Suppressor macrophage (primary cell): ENCODE measurements at places on chromosomes 7 and 10.

- DNase-seq, result no peak
Measured at GRCh38 chr7:6205971-6206660, 66.3 kb downstream of the CYTH3 start.

- DNase-seq, result no peak
Measured at GRCh38 chr7:39379416-39379815, 186.8 kb upstream of the YAE1 start.

DNA sequence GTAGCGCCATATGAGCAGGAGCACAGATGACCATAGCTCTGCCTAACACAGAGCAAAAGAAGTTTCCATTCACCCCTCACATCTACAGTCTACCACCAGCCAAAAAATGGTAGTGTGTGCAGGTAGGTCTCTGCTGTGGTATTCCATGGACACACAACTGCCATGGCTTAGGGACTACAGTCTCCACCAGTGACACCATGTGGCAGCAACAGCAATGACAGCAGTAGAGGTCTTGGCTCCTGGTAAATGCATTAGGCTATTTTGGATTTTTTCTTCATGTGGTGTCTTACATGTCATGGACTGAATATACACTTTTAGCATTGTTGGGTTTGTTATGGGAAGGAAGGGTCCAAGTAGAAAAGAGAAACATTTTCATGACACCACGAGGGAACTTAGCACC lies 70.1 kb upstream of the CABCOCO1 start:
- DNase-seq, result peak; percentile 47

DNA sequence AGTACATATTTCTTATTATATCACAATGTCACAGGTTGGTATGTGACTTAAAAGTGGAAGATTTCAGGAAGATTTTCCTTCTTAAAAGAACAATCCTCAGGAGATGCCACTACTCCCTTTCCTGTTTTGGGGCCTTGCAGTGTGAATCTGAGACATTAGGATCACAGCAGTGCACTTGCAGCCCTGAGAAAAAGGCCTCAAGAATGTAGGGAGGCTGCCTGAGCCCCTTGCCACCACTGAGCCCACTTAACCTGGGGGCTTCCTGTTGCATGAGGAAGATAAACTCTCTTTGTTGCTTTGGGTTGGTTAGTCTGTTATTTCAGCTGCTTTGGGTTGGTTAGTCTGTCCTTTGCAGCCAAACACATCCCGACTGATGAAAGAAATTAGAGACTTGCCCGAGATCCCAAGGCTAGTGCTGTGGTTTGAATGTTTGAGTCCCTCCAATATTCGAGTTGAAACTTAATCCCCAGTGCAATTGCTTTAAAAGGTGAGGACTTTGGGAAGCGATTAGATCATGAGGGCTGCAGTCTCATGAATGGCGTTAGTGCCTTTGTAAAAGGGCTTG lies 151.3 kb upstream of the SP4 start:
- DNase-seq, result no peak

- DNase-seq, result no peak
Measured at GRCh38 chr7:150738591-150739001, 1.4 kb downstream of the GIMAP5 start.

- peak; percentile 40 for DNase-seq
Measured at GRCh38 chr7:98641646-98642500, 24.8 kb downstream of the NPTX2 start.

DNA sequence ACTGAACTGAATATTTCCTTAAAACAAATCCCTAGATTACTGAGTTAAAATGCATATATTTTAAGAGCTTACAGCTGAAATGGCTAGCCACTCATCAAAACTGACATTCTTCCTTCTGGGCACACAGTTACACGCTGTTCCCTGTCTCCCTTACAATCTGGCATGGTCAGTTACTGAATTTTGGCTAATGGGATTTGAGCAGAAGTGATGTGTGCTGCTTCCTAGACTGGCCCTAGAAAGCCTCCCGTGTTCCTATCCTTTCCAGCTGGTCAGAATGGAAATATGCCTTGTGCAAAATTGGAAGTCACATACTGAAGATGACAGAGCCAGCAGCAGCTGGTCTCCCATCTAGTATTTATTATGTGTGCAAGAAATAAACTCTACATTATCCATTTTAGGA lies 128.7 kb upstream of the NAMPT start:
- DNase-seq, result no peak

- DNase-seq, result no peak
Measured at GRCh38 chr10:97259119-97259518, 33.3 kb downstream of the ARHGAP19 start.

- DNase-seq, result no peak
Measured at GRCh38 chr10:110775020-110775375, 96.7 kb upstream of the PDCD4 start.

DNA sequence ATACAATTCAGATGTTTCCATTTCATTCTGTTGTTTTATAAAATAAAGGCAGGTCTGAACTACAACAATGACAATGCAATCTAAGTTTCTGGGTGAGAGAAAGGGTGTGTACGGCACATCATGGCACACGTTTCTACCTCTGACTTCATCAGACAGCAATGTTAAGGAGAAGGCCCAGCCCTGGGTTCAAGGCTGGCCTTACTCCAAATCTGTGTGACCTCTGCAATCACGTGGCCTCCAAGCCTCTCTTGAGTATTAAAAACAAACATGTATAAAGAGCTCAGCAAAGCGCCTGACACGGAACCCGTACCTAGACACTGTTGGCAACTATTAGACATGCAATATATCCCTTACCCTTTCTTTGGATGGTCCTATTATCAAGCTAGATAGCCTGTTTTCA lies 114.1 kb downstream of the LARP4B start:
- DNase-seq, result no peak

DNA sequence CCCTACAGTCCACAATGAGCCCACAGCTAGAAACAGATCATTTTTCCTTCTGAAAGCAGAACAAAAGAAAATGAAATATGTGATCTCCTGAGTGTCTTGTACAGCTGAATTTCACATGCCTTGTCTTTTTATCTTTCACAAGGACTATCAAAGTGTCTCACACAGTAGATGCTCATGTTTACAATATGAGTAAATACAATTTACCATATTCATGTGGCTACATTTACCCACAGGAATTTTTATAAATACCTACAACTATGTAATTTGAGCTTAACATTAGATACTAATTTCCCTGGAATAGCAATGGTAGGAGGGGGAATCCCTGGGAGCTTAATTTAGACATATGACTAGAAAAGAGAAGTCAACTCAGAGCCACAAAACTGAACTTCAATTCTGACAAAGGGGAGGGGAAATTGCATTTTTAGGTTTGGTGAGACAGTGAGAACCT lies 186.2 kb downstream of the MACC1 start:
- peak; percentile 73 for DNase-seq

GRCh38 chr10:42988517-42989395 lies 88.1 kb upstream of the RET start:
- peak; percentile 91 for DNase-seq

DNA sequence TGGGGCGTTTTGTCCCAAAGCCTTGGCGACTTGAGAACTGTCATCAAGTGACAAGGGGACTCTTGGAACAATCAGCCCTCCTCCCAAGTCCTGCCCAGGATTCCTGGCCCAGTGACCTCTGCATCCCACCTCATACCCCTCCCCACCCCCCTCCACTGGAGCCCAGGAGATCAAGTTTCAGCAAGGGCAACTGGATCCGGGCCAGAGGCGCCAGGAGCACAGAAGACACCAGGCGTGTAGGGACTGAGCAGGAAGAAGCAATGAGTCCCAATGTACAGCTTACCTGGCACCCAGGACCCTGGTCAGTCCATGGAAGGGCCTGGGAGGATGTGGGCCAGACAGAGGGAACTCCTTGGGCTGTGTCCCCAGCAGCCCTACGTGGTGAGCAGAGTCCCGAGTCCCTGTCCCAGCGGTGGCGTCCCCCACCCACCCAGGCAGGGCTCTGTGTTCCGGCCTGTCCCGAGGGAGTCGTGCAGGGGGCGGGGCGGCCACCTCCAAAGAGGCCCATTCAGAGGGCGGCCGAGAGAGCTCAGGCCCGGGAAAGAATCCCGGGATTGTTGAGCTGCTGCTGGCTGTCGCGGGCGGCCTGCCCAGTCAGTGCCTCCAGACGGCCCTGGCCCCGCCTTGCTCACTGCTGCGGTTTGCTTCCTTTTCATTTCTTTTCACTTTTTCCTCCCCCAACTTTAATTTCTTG lies 254.1 kb downstream of the TNS3 start:
- no peak for DNase-seq

GRCh38 chr10:72800000-72800740 lies 93.4 kb upstream of the OIT3 start:
- DNase-seq, result no peak

GRCh38 chr7:41873741-41874140 lies 170.9 kb upstream of the INHBA start:
- no peak for DNase-seq

- DNase-seq, result no peak
Measured at GRCh38 chr10:47348661-47349470, 703 bp downstream of the RBP3 start.

DNA sequence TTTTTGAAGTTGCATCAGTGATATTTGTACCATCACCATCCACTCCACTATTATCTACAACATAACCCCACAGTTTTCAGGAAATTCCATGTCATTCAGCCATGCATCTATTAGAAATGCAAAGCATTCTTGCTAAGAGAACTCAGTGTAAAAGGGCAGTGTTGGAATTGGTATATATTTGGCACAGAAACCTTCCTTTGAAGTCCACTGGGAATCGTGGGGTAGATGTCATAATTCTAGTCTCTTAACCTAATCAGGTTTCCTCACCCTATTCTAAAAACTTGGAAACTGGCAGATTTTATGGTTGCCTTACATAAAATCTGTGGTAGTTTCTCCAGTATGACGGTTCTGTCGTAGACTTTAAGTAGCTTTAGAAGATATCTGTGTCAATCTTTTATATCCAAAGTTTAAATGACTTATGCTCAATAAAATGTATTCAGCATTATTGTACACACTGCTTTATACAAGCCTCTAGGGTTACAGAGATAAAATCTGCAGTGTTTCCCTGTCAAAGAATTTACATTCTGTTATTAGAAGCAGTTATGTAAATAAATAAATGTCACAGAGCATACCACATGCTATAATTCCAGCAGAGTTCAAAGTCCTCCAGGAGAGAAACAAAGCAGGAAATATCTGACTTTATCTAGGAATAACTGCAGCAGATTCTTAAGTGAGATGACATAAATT lies 704.4 kb upstream of the CELF2 start:
- no peak for DNase-seq

DNA sequence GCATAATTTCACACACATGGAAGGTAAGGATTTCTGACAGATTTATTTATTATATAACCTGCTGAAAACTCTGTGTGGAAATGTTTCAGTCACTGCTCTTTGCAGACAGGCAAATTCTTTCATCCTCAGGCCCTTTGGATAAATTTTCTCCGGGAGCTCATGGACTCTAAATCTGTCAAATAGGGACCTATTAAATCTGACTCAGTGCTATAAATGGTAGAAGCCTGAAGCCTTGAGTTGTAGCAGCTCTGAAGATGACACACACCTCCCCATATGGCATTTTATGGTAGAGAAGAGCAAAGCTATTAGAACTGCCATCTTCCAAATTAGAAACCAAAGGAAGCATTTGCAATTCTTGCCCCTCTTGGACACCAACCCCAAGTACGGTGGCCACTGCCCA lies 808.7 kb downstream of the XPNPEP1 start:
- DNase-seq, result no peak

- no peak for DNase-seq
Measured at GRCh38 chr7:26172048-26172447, 20.1 kb downstream of the NFE2L3 start.

GRCh38 chr7:94823947-94824346 lies 83.4 kb upstream of the PPP1R9A start:
- DNase-seq, result no peak

GRCh38 chr10:128912568-128913311 lies 554.3 kb upstream of the MGMT start:
- DNase-seq, result no peak

DNA sequence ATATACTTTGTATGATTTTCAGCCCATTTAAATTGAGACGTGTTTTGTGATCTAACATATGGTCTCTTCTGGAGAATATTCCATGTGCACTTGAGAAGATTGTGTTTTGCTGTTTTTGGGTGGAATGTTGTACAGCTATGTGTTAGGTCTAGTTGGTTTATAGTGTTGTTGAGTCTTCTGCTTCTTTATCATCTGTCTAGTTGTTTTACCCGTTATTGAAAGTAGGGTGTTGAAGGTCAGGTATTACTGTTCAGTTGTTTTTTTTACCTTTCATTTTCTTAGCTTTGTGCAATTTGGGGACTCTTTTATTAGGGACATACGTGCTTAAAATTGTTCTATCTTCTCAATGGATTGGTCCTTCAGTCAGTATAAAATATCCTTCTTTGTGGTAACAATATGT lies 18.5 kb downstream of the SEPTIN7 start:
- no peak for DNase-seq

DNA sequence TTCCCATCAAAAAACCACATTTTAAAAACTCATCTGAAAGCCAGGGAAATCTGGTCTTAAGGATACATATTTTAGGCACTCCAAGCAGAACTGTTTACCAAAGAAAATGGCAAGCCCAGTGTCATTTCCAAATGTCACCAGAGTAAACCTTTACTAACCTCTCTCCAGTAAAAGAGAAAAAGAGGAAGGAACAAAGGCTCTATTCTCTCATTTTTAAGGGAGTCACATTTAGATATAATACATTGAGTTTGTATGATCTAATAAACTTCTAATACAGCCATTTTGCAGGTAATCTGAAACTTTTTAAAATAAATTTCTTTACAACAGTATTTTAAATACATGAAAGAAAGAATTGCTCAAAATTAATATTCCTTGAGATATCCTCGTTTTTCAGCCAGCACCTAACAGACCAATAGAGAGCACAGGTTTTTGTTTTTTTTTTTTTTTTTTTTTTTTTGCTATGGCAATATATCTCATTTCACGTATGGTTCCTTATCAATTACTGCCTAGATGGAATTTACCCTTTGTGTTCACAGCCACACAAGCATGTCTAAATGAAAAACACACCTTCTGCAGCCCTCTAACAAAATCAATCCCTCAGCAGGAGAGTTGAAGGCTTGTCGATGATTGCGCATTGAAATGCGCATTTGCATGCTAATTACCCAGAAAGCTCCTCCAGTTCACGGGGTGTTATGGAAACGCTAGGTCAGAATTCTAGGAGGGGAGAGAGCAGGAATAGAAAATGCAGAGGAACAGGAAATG lies 39.8 kb upstream of the MSRB2 start:
- no peak for DNase-seq

DNA sequence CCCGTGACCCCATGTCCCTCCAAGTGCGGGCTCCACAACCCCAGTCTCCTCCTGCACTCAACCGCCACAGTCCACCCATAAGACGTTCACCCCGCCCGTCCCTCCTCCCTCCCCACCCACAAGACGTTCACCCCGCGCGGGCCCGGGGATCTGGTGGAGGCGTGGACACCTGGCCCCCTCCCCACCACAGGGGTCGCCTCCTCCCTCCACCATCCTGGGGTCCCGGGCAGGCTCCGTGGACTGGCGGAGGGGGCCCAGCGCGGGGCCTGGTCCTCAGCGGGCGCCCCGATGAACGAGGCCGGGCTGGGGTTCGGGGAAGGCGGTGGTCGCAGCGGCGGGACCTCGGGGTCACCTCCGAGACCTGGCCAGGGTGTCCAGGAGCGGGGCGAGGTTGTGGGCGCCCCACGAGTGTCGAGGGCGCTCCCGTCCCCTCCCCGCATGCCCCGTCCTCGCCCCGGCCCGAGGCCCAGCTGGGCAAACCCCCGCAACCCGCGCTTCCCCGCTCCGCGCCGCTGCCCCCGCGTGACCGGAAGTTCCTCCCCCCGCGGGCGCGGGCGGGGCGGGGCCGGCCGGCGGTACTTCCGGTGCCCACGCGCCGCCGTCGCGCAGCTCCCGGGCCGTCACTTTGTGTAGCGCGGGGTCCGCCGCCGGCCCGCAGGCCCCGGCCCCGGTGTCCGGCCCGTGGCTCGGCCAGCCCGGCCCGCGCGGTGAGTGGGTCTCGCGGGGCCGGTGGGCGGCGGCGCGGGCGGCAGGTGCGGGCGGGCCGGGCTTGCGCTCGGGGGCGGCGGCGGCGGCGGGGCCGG lies at the start of gene ZNF316:
ZNF316 (plus strand) TSS at position 578 of the 803 bp plus-strand sequence. CDS start 5,092 bp downstream, outside the sequence.
- DNase-seq, result peak; percentile 86
